AG10803 (cell line): ENCODE measurements at places on chromosomes 6 and 20.

- DNase-seq = no peak
These were observed 46.9 kb upstream of the ARMC2 start for GRCh38 chr6:108801366-108801765.

- DNase-seq = peak; percentile 83
These were observed 64.9 kb upstream of the ARHGAP18 start for GRCh38 chr6:129774697-129775447.

GRCh38 chr20:10595985-10596384 is 77.8 kb downstream of the JAG1 start:
- no peak for DNase-seq

GRCh38 chr20:21498635-21499034 is 15.2 kb downstream of the NKX2-2 start:
- no peak for DNase-seq

- DNase-seq = no peak
These were observed 92.8 kb downstream of the GRM4 start for GRCh38 chr6:34052918-34053608.

- peak; percentile 40 for DNase-seq
These were observed 34.5 kb upstream of the HBS1L start for GRCh38 chr6:135088818-135089809.

DNA sequence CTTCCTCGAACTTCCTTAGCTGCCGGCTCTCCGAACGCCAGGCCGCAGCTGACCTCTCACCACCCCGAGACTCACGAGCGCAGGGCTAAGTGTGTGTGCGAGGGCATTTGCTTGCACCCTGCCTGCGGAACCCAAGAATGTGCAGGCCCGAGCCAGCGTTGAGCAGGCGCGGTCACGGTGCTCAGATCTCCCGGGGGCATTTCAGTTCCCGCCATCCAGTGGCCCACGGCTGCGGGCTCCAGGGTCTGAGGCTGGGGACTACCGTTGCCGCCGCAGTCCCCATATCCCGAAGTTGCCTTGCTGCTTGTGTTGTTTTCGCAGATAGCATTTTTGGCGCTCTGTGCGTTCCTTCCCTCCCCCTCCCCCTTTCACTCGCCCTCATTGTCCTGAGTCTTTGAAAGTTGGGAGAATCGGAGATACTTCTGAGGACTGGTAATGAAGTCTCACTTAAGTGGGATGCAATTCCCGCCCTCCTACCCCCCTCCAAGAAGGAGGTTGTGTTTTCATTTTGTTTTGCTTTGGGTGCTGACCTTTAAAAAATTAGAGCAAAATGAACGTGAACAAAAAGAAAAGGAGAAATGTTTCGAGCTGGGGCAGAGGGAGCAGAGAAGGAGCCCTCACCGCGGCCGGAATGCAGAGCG is 1.7 kb downstream of the NR2E1 start:
- DNase-seq = no peak

DNA sequence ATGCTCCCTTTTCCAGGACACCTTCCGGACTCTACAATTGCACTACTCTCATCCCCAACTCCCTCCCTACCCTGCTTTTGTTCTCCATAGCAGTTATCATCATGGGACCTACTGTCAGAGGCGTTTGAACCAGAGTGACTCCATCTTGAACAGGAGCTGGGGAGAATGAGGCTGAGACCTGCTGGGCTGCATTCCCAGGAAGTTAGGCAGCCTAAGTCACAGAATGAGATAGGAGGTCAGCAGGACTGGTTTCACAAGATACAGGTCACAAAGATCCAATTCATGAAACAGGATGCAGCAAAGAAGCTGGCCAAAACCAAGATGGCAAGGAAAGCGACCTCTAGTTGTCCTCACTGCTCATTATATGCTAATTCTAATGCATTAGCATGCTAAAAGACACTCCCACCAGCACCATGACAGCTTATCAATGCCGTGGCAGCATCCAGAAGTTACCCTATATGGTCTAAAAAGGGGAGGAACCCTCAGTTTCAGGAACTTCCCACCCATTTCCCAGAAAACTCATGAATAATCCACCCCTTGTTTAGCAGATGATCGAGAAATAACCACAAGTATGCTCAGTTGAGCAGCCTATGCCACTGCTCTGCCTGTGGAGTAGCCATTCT is 15.6 kb downstream of the SLC13A3 start:
- no peak for DNase-seq
